ENCODE measurements at places on chromosomes 4 and X.

DNA sequence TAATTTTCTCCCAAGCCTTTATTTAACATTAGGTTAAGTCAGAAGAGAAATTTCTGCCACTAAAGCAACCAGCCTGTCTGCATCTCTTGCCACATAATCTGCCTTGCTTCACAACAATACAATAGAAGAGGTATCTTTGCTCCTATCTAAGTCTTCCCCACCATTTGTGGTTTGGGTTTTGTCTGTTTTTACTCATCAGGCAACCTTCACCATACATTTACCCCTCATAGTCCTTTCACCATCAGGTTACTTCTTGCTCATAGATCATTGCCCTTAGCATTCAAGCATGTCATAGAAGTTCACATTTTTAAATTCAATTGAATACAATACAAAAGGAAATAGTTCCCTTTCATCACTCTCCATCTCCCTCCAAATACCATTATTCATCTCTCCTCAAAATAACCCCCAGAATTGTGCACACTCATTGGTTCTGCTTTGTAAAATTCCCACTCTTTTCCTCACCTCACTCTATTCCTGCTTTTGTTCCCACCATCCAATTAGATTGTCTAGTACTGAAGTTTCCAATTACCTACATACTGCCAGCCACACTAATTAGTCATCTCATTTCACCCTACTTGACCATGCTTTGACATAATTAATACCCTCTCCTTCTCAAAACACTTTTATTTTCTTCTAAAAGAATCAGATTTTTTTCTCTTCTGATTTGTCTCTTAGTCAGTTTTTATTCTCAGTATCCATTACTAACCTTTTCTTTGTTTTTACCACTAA is 1957.0 kb upstream of the AGA start:
- DNase-seq, result no peak

- DNase-seq, result no peak
These were observed 188.4 kb upstream of the ARX start for GRCh38 chrX:25204182-25204581.

DNA sequence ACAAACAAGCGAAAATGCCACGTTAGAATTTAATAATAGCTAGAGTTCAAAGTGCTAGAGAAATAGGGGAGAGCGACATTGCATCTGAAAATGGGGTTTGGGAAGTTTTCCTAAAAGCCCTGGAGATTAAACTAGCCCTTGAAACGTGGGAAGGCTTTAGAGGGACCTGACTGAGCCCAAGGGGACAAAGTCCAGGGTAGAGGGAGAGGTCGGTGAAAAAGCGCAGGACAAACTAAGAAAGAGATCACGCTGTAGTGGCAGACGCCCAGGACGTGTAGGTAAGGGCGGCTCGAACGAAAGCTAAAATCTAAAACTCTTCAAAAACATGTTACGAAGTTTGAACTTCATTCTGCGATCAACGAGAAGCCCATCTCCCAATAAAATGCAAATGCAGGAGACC is 1.1 kb upstream of the ATP11C start:
- DNase-seq, result no peak

GRCh38 chr4:498328-498904 is 540 bp downstream of the ZNF721 start:
- DNase-seq, result no peak

- no peak for DNase-seq
These were observed 1264.7 kb downstream of the PCDH7 start for GRCh38 chr4:31984872-31985271.

DNA sequence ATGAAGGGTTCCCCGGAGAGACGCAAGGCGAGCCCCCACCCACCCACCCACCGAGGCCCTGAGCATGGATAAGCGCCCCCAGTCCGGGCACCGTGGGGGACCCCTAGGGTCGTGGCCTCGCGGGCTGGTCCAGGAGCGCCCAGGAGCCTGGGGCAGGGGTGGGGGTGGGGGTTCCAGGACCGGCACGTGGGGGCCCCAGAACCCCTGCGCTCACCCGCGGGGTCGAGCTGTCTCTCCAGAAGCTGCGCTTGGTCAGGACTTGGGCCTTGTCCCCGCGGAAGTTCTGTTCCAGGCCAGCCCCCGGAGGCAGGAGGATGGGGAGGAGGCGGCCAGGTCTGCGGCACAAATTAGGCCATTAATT is 11.2 kb upstream of the SHOX start:
- DNase-seq, result no peak

GRCh38 chr4:86330961-86331742 is 28.7 kb downstream of the MAPK10 start:
- no peak for DNase-seq

- DNase-seq, result no peak
These were observed 44.5 kb downstream of the RGS12 start for GRCh38 chr4:3337357-3337732.

GRCh38 chr4:15444276-15444675 is 16.4 kb downstream of the C1QTNF7 start:
- DNase-seq, result no peak

DNA sequence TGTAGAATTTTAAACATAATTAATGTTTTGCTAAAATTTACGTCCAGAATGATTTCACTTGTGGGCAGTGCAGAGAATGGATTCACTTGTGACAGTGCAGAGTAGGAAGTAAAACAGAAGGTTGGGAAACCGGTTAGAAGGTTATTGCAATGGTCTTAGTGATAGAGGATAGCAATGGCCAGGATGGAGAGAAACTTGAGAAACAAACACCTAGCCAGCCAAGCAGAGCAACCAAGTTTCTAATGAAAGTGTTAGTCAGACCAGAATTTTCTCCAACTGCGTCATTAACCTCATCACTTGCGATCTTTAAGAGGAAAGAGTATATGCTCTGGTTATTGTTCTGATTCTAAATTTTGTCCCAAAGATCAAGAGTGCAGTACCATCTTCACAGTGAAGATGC is 50.0 kb upstream of the TBC1D9 start:
- DNase-seq, result no peak

- no peak for DNase-seq
These were observed 219.9 kb upstream of the PACRGL start for GRCh38 chr4:20480165-20480947.

GRCh38 chrX:67612231-67612630 is 68.4 kb downstream of the AR start:
- no peak for DNase-seq

DNA sequence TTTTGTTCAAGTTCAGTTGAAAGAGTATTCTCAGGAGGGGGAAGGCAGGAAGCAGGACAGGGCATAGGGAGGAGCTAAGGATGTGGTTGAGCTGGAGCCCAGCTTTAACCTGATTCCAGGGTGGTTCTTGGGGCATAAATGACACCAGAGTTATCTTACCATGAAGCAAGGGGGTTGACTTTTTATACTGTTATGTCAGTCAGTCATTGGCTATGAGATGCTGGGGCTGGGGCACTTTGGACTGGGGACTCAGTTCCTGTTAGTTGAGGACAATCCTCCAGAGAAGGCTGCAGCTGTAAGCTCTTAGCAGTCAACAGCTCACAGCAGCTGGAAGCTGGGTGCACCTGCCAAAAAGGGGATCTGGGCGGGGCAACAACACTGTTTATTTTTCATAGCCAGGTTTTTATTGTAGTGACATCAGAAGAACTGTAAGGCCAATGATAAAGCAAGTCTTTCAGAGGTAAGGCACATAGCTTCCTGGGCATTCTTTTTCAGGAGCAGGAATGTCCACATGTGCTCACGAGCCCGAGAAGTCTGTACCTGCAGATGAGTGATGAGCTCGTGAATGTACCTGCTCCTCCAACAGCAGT is 78.5 kb downstream of the MID1IP1 start:
- DNase-seq, result peak; percentile 71

GRCh38 chrX:13419918-13420317 is 100.1 kb upstream of the ATXN3L start:
- no peak for DNase-seq

All from DMS153 (cell line).